ENCODE measurements at places on chromosomes 5 and 9.

DNA sequence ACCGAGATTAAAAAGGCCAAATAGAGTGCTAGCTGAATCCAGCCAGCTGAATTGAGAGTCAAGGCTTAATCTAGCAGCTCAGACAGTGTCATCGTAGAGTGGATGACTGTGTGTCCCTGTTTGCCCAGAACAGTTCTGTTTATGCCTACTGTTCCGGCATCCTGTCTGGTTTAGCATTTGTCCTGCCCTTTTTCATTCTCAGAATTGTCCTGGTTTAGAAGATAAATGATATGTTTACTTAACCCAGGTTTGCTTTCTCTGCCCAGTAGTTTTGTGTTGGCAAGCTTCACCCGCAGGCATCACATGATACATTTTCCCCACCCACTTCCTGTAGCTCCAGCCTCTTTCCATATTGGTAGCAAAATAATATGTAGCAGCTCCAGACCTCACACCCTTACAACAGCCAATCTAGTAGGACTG, 41.3 kb upstream of the ZSWIM6 start:
- DNase-seq = no peak

GRCh38 chr9:83572524-83572923, 34.3 kb upstream of the FRMD3 start:
- no peak for DNase-seq

- no peak for DNase-seq
These were observed 1.8 kb upstream of the SLC25A51 start for GRCh38 chr9:37905776-37906175.

- DNase-seq = no peak
These were observed 12.5 kb downstream of the ST8SIA4 start for GRCh38 chr5:100890461-100891008.

GRCh38 chr9:129551393-129551973, 69.4 kb downstream of the C9orf50 start:
- DNase-seq = no peak

- no peak for DNase-seq
These were observed 930.3 kb upstream of the ARRDC3 start for GRCh38 chr5:92313385-92313784.

DNA sequence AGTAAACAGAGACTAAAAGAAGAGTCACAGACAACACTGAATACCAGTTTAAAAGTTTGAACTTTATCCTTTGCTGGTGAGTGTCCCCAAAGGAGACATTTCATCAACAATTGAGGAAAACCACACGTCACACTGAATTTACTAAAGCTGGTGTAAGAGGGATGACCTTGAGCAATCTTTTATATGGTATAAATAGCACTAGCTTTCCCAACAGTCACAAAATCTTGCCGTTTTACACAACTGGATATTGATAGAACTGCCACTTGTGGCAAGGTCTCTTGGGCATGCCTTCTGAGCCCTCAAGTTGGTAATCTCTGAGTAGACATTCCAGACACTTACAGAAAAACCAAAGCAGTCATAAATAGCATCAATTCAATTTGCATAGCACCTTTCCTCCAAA, 311.5 kb upstream of the TARS1 start:
- no peak for DNase-seq

All from HFF-Myc (cell line).